ENCODE measurements at places on chromosomes 3 and 15. TPM values are rescaled to one million over a fixed set of nuclear protein-coding genes. Genes with fewer than 3 reads are reported as not detected.

DNA sequence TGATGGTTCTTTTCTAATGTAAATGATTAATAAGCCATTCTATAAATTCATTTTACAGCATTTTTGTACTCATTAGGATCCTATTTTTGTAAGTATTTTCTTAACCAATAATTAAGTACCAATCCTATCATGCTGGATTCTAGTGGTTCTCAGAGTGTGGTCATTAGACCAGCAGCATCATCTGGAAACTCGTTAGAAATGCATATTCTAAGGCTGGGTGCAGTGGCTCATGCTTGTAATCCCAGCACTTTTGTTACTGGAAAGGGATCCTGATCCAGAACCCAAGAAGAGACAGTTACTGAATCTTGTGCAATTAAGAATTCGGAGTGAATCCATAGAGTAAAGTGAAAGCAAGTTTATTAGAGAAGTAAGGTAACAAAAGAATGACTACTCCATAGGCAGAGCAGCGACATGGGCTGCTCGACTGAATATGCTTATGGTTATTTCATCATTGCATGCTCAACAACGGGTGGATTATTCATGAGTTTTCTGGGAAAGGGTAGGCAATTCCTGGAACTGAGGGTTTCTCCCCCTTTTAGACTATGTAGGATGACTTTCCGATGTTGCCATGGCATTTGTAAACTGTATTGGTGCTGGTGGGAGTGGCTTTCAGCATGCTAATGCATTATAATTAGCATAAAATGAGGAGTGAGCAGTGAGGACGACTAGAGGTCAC is 9.9 kb upstream of the CEMIP start:
- DNase-seq = no peak

ENTPD3 gene
- total RNA-seq = 0.26 TPM

RHOV gene
- total RNA-seq = not detected

TM4SF1 gene
- 70.8 TPM for total RNA-seq

TBCCD1 gene
- total RNA-seq = 8.4 TPM

GRCh38 chr15:74430510-74430951 is 3.2 kb downstream of the SEMA7A start:
- peak; percentile 56 for DNase-seq

ADAMTSL3 gene
- total RNA-seq = 31.3 TPM

DNA sequence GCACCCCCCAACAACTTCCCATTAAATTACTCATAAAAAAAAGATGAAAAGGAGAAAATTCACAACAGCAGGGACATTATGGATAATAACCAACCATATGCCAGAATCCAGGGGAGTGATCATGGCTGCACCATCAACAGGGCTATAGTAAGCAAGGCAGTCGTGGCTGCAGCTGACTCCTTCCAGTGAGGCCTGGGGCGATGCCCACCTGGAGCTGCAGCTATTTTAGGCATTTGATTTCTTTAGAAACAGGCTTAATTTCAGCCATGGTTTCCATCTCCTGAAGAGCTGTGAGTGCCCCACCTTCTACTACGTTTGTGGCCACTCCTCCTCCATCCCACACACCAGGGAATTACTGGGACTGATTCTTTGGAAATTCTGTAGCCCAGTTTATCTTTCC is 84.0 kb downstream of the MINAR1 start:
- no peak for DNase-seq

CCK gene
- not detected for total RNA-seq

GRCh38 chr3:44987332-44987731 is 11.3 kb downstream of the EXOSC7 start:
- DNase-seq = no peak

FAM98B gene
- total RNA-seq = 26.7 TPM

GRCh38 chr3:55065331-55065730 is 137.5 kb upstream of the LRTM1 start:
- no peak for DNase-seq

- no peak for DNase-seq
Measured at GRCh38 chr3:101074518-101074917, 81.3 kb upstream of the ABI3BP start.

GRCh38 chr3:186318135-186318534 is 43.9 kb downstream of the DGKG start:
- DNase-seq = no peak

CAMK2N2 gene
- total RNA-seq = not detected

GRCh38 chr15:67824197-67824968 is 926 bp upstream of the SKOR1 start:
- DNase-seq = peak; percentile 17

- no peak for DNase-seq
Measured at GRCh38 chr15:71899674-71900073, 89.3 kb downstream of the NR2E3 start.

GRCh38 chr3:74127256-74127655 is 487.2 kb downstream of the CNTN3 start:
- DNase-seq = no peak

GRCh38 chr3:126558336-126559071 is at the start of gene C3orf22:
C3orf22 (minus strand) TSS chr3:126558932; CDS start chr3:126553390, 5,542 bp downstream.
- DNase-seq = no peak

DNA sequence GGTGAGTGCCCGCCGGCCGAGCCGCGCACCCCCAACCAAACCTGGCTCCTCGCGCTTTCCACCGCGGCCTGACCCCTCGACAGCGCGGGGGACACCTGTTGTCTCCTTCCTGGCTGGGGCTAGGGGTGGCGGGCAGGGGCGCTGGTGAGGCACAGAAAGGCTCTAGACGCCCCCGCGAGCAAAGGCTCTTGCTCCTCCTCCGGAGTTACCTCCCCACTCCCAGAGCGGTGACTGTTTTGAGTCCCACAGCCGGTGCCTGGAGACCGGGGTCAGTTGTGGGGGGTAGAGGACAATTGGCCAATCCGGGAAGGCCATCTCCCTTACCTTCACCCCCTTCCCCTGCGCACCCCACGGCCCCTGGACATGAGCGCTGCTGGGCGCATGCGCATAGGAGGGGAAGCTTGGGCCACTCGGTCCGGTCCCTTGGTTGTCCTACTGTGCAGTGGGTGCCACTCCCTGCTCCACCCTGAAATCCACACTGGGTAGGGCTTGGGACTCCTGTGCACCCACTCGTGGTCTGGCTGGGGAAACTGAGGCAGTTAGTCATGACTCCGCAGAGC is 554 bp downstream of the CHST13 start:
- DNase-seq = peak; percentile 70

CAMP gene
- 0.50 TPM for total RNA-seq

HRH1 gene
- total RNA-seq = 1.8 TPM

CCR8 gene
- not detected for total RNA-seq

DNA sequence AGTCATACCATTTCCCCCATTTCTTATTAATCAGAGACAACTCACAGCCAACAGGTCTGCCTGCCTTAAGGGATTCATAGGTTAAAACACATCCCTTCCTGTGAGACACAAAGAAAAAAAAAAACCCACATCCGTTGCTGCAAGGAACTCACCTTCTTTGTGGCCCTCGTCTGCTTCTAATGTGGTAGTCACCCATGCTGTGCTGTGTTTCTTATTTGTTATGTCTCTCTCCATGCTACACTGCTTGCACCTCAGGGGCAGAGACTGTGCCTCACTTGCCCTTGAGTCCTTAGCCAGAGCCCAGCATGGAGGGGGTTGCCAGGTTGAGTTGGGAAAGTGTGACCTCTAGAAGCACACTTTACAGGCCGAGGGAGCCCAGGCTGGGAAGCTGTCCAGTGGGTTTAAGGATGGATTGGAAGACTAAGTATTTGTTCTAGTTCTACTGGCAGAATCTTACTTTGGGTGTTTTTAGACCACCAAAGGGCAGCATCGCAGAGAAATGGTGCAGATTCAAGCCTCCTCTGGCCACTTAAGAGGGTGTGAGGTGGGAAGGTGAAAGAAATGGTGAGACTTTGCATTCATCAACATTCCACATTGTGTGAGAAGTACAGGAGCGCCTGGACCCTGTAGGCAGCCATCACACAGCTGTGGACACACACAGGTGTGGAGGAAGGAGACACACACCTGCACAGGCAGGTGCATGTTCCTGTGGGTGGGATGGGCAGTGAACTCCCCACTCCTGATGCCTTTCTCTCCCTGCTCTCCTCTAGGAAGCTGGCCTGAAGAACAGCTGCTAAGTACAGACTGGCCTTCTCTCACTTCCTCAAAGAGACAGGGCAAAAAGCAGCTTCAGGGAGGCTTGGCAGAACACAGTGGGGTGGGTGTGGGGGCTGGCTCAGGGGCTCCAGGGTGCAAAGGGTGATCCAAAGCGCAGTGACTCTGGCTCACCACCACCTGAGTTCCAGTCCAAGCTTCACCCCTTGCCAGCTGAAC is 48.8 kb downstream of the GLB1 start:
- no peak for DNase-seq

P4HTM gene
- 39.1 TPM for total RNA-seq

GRCh38 chr3:40850861-40851260 is 326.1 kb downstream of the ZNF621 start:
- no peak for DNase-seq

DNA sequence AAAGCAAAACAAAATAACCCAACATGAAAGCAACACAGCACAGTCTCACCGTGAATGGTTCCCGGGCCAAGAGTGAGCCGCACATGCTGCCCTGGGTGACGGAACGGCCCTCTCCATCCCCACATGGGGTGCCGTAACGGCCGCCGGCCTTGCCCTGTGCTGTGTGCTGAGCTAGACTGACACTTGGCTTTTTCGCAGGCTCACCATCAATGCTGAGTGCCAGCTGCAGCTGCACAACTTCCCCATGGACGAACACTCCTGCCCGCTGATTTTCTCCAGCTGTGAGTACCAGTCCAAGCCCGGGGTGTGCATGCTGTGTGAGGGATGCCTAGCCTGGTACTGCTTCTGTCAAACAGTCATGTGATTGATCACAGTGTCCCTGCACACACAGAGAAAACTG is 357.6 kb downstream of the GABRG3 start:
- DNase-seq = peak; percentile 32

SLC2A2 gene
- total RNA-seq = not detected

DNA sequence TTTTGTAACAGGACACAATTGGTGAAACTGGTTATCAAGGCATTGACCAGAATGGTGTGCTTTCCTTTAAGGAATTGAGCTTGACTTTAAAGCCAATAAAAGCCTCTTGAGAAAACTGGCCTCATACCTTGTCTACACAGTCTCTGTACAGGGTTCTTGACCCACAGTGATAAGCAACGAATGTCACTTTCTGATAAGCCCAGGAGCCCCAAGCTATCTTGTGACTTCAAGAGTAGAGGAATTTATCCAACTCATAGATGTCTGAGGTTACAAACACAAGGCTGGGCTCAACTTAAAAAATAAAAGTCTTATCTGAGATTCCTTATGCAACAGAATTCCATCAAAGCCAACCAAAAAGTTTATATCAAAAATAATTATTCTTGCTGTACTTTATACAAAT is 212.1 kb downstream of the GBE1 start:
- DNase-seq = no peak

DNA sequence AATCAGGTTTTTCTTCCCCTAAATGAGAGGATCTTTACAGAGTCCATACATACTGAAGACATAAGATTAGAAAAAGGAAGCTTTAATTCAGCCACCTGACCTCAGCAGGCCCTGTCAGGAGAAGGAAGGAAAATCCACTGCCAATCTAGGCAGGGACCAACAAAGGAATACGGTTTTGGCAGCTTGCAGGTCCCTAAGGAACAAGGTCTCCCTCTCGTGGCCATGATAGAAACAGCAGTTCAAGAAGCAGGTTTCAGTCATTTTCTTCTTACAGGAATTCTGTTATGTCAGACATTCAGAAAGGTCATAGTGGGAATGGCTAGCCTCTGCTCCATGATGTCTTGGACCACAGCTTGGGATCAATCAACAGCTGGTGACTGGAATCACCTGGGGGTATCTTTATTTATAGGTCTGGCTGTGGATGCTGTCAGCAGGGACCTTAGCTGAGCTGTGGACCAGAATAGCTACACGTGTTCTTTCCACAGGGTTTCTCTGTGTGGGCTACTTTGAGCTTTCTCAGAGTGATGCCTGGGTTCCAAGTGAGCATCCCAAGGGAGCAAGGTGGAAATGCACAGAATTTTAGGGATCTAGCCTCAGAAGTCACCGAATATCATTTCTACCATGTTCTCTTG is 9.4 kb upstream of the CMSS1 start:
- DNase-seq = no peak

- DNase-seq = no peak
Measured at GRCh38 chr3:46168583-46169345, 39.3 kb downstream of the CCR1 start.

DNA sequence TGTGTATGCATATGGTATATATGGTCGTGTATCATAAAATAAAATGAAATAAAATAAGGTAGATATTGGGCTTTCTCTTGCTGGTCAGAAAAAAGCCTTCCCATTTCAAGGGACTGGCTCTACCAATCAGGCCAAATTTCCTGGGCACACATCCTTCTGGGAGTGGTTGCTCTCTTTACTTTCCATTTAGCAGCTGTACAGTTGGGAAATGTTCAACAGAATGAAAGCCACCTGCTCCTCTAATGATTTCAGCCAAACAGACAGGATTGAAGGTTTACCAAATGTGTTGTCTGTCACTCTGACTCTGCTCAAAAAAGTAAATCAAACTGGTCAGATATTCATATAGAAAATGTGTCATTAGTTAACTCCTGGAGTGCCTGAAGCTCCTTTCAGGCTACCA is 380.4 kb downstream of the ROBO2 start:
- no peak for DNase-seq

GRCh38 chr3:70464876-70465275 is 152.4 kb upstream of the MDFIC2 start:
- DNase-seq = no peak

DNA sequence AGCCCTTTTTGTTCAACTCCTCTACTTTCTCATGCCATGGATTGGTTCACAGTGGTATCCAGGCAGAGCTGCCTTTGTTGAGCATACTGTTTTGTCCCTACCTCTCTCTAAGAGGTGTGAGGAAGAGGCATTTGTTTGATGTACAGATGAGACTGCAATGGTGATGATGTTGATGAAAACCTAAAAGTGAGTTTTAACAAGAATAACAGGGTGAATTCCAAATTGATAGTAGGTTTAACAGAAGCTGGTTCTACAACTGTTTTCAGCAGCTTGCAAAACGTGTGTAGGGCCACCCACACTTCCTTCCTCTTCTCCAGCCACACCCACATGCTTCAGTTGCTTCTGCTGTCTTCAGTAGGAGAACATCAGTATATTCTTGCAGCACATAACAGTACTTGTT is 10.2 kb downstream of the SNRK start:
- DNase-seq = peak; percentile 25

GRCh38 chr3:36172699-36173098 is 207.6 kb upstream of the STAC start:
- DNase-seq = no peak

All from right cardiac atrium (tissue), 5 donors.